Activated naive CD4-positive, alpha-beta T cell treated with anti-CD3 and anti-CD28 coated beads for 36 hours (primary cell): ENCODE measurements at places on chromosomes 5 and 9.

GRCh38 chr9:13412331-13412730 lies 132.8 kb upstream of the MPDZ start:
- DNase-seq = no peak

DNA sequence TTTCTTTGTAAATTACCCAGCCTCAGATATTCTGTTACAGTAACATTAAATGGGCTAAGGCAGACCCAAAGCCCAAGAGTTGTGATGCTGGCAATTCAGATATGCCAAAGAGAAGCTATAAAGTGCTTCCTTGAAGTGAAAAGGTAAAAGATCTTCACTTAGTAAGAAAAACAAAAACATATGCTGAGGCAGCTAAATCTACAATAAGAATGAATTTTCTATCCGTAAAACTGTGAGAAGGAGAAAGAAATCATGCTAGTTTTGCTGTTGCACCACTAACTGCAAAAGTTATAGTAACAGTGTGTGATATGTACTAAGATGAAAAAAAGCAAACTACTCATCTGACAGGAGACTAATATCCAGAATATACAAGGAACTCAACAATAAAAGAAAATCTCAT lies 39.9 kb downstream of the FAM114A2 start:
- no peak for DNase-seq

DNA sequence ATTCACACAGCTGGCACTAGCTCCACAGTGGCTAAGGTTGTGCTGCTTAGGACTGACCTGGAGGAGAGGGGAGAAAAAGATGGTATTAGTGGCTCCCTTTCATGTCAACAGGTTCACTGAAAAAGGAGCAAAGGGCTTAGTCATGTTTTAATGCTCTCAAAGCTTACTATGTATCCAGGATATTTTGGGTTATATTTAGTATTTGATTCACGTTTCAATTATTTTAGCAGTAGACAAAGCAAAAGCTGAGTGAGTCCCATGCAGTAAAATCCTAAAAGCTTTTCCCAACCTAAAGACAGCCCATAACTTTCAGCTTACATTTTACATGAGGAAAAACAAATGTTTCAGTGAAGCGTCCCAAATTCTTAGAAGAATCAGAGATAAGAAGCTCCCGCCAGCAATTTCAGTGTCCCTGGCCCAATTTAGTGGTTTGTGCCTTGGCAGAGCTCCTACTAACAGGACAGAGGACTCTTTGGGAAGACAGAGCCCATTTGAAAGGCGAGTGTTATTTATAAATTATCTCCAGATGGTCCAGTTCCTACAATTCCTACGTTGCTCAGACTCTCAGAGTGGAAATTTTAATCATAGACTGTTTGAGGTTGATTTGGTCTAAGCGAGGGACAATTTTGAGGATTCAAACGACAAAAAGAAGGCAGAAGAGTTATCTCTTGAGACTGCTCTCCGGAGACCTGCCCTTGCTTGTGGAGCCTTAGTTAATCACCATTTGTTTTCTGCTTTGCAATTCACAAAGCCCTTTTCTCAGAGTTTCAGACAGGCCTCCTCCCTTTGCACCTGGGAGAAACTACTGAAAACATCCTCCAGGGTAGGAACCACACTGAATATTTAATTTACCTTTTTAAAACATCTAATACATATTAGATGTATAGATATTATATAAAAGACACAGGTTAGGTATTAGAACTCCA lies 225.0 kb upstream of the ANKRD55 start:
- no peak for DNase-seq

- no peak for DNase-seq
These were observed 752.8 kb downstream of the IRX1 start for GRCh38 chr5:4348423-4348822.

GRCh38 chr5:90289837-90290236 lies 119.7 kb downstream of the CETN3 start:
- no peak for DNase-seq

DNA sequence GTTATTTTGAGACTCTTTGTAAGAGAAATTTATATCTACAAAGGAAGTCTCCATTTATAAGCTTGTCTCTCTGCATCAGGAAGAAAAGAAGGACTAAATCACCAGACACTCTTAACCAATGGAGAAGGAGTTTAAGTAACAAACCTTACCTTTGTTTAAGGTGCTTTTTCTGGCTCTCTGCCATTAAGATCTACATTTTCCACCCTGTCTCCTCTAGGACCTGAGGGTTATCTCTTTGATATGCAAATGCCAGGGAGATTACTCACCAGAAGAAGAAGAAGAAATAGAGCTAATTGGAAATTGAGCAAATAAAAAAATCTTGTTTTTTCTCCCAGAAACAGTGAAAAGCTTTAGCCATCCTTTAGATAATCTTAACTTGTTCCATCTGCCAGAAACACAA lies 60.9 kb downstream of the CDKN2A start:
- no peak for DNase-seq

- DNase-seq = no peak
These were observed 1.8 kb downstream of the DPP7 start for GRCh38 chr9:137112564-137113384.

GRCh38 chr5:123014689-123015088 lies 21.8 kb downstream of the PPIC start:
- DNase-seq = no peak

DNA sequence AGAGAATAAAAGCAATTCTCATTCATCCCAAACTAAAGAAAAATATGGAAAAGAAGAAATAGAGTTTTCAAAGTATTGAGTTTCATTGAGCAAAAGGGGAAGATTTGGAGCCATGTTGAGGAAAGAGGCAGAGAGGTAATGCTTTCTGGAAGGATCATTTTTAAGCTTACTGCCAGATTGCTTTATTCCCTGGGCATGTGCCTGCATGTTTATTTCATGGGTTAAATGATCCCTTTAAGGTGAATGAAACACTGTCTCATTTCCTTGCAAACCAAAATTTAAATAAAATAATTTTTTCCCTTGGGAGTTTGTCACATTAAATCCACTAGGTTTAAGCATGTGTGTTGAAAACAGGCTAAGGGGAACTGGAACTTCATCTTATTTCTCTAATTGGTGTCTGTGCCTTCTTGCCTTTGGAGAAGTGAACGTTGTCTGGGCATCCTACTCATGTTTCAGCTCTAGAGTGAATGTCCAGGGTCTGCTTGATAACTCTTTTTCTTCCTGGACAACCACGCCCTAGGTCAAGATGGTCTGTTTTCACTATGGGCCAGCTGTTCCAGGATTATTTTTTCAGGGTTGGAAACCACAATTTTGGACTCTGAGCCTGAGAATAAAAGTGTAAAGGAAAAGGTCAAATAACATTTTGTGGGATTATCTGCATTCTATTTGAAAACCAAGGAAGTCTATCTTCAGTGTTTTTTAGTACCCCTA lies 114.1 kb upstream of the ELL2 start:
- no peak for DNase-seq

- no peak for DNase-seq
These were observed 87.8 kb downstream of the RXRA start for GRCh38 chr9:134413890-134414623.

DNA sequence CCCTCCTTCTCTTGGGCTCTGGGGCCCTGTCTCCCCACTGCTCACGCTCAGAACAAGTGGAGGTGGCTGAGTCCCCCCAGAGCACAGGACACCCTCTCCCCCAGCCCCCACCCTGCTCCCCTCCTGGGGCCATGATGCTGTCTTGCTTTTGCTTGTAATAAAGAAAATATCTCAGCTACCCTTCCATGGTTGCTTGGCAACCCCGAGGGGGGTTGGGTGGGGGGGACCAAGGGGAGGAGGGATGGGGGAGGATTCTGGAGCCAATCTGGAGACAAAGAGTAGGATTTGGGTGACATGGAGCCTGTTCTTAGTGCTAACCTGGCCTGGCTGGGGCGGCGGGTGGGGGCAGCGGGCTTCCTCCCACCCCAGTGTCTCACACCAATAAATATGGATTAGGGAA lies 16.1 kb upstream of the CERCAM start:
- DNase-seq = no peak

DNA sequence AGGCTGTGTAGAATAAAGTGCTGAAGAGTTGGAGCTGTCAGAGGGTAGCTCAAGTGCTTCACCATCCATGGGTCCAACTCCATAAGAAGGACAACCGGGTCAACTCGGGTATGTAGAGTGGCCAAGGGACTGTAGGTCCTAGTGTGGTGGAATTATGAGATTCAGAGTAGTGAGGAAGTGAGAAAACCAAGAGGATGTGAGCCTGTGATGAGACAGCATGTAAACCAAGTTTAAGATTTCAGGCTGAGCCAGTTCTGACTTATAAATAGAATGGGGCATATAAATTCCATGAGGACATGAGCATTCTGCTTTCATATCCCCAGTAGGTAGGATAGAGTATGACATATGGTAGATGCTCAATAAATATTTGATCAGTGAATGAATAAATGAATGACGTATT lies 96.3 kb downstream of the CFAP95 start:
- no peak for DNase-seq

DNA sequence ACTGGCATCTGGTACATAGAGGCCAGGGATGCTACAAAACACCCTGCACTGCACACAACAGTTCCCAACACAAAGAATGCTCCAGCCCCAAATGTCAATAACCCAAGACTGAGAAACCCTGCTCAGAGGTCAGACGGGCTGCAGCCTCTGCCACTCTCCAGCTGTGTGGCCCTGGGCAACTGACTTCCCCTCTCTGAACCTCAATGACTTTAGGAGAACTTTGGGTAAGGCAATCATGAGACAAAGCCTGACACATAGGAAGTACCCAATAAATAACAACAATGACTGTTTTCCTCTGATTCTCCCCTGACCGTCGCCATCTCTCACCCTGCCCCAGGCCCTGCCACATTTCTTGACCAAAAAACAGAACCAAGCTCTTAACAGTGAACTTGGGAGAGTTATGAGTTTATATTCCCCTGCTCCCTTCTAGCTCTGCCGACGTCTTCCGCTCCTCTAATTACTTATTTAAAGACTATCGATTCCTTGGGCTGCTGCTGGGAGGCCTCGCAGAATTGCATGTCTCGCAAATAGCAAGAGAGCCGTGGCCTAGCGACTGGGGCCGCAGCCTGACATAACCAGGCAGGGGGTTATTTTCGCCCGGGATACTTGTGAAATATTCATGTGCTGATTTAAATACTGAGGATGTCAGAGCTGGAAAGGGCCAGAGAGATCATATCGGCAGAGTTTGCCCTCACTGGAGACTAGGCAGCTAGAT lies 24.5 kb upstream of the CRB2 start:
- DNase-seq = no peak

GRCh38 chr5:65128226-65128625 lies 353.5 kb downstream of the ADAMTS6 start:
- DNase-seq = no peak

DNA sequence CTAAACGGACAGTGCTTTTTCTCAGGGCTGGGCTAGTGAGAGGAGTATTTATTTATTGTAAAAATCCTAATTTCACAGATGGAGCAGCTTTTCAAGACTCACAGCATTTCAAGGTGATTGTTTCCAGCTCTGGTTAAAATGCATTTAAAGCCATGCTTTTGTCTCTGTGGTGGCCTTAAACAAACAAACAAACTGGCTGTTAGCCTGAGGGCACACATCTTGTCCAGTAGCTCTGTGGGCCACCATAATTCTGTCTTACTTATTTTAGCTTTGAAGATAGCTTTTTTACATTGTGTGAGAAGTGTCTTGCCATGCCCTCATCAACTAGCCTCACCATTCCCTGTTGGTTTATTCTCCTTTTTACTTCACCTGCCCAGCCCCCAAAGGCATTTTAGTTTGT lies 218.2 kb downstream of the PSAT1 start:
- DNase-seq = no peak

- no peak for DNase-seq
These were observed 186.7 kb upstream of the TBC1D2 start for GRCh38 chr9:98442114-98442513.

GRCh38 chr5:6686501-6686900 lies 26.7 kb upstream of the TENT4A start:
- DNase-seq = no peak

- DNase-seq = no peak
These were observed 160.8 kb upstream of the PAPPA start for GRCh38 chr9:115992834-115993233.

DNA sequence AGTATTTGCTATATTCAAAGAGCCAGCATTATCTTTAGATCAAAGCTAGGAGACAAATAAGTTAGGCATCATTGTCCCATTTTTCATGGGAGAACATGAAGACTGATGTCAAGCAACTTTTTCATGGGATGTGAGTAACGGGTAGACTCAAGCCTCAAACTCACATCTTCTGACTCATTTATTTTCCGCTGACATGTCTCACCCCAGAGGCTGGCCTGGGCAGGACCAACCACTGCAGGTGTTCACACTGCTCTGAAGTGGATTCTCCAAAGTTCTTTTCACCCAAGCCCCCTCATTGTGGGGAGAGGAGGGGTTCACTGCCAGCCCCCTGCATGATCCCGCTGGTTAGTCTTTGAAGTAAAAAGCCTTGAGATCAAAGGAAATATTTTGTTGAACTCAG lies 34.9 kb upstream of the BASP1 start:
- DNase-seq = peak; percentile 24

- no peak for DNase-seq
These were observed 36.0 kb downstream of the FNIP1 start for GRCh38 chr5:131760793-131761192.

GRCh38 chr5:32100691-32101302 lies 73.3 kb downstream of the GOLPH3 start:
- no peak for DNase-seq

DNA sequence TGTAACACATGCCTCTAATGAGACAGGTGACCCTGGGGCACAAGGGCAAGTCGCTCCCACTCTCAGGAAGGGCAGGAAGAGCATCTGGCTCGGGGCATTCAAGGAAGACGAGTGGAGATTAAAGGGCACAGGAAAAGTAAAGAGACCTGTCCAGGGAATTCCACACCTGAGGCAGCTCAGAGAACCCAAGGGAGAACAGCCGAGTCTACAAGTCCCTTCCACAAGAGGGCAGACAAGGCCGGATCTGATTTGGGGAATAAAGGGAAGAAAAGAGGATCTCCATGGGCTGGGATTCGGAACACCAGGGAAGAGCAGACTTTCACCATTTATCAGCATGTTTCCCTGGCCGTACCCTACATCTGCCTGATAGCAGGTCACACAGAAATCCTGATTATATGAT lies 28.1 kb downstream of the GPX3 start:
- no peak for DNase-seq

DNA sequence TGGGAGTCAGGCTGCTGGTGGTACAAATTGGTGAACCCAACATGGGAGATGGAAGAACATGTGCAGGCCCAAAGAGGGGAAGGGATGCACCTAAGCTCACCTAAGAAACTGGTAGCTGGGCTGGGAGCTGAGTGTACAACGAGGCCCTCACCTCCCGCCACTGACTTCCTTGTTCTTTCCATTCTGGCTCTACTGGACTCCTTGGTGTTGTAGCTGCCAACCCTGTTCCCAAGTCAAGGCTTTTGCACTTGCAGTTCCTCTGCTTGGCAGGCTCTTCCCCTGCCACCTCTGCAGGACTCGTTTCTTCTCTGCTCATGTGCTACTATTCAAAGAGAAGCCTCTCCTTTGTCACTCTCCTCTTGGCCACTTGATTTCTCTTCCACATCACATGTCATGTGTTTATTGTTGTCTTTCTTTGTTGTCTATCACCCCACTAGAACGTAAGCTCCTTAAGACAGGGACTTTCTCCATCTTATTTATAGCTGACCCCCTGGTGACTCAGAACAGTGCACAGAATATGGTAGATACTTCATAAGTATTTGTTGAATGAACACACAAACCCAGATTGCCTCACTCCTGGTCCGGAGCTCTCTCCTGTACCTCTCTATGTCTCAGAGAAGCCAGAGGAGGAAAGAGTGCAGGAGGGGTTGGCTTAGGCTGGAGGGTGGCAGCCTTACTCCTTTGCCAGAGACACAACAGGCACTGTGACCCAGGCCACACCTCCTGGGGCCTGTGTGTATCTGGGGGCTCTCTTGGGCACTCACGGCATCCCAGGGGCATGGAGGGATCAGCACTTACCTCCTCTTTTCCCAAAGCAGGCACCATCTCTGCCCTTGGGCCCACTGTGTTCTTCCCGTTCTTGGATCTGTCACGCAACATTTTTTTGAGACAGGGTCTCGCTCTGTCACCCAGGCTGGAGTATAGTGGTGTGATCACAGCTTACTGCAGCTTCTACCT lies 5.2 kb upstream of the SPINK4 start:
- DNase-seq = no peak
